Lower lobe of right lung (tissue), 2 donors: ENCODE measurements at places on chromosomes 1 and 21. TPM values are rescaled to one million over a fixed set of nuclear protein-coding genes. Genes with fewer than 3 reads are reported as not detected.

Gene GBP7
- total RNA-seq, result not detected

DNA sequence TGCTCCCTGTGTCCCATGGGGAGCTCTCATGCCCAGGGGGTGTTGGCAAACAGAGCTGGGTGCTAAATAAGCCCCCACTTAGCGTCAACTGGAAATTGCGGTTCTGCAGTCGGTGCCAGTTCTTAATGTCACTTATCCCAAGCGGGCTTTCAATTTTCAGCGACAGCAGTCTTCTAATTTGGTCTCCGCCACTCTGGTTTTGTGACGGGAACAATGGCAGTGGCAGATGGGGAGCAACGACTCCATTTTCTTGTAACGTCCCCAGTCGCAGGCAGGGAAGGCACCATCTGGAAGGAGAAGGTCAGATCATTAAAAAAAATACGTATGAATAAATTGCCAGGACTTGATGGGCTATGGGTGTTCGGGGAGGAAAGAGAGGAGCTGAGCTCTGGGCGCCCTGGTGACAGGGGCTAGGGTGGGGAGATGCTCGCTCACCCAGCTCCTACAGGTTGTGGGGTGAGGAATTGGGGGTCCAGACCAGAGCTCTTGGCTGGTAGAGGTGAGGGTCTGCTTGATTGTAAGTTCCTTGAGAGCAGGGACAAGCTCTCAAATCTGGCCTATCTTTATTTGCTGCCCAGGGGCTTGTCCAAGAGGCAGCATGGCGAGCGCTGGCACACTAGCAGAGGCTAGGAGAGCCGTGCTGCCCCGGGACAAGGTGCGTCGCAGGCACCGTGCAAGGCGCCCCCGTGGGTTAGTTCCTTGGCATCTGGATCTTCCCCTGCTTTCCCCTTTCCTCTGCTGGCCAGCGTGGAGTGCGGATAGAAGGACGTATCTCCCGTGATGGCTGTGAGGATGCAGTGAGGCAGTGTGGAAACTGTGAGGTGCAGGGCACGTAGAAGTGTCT lies 105.8 kb downstream of the ARHGEF10L start:
- no peak overlapping the region for H3K27ac ChIP-seq
- peaks cover 50% of the 10 kb centered on the region for H3K36me3 ChIP-seq
- no peak for DNase-seq

GRCh38 chr1:17908945-17909344 lies 153.8 kb downstream of the ACTL8 start:
- no peaks in the 10 kb centered on the region for H3K4me1 ChIP-seq
- H3K27ac ChIP-seq, result no peak overlapping the region
- H3K4me3 ChIP-seq, result no peak overlapping the region
- H3K27me3 ChIP-seq, result peaks cover 29% of the 10 kb centered on the region
- no peaks in the 10 kb centered on the region for H3K36me3 ChIP-seq

GRCh38 chr1:74271503-74271902 lies 36.3 kb downstream of the TNNI3K start:
- no peaks in the 10 kb centered on the region for H3K4me1 ChIP-seq
- H3K36me3 ChIP-seq, result no peaks in the 10 kb centered on the region
- H3K27ac ChIP-seq, result no peak overlapping the region
- DNase-seq, result no peak

DNA sequence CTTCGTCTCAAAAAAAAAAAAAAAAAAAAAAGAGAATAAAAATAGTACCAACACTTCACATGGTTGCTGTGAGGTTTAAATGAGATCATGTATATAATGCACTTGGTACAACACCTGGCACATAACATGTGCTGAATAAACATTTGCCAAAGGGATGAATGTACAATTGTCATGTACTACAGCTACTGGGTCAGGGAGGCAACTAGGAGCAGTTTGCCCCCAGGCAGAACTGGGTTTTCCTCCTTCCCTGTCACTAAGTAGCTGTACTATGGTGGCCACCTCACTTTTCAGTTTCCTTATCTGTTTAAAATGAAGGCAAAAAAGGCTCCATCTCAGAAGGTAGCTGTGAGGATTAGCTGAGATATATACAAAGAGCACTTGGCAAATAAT lies 11.5 kb downstream of the AK2 start:
- H3K4me3 ChIP-seq, result no peak overlapping the region
- no peaks in the 10 kb centered on the region for H3K27me3 ChIP-seq
- H3K36me3 ChIP-seq, result peaks cover 47% of the 10 kb centered on the region
- no peak for DNase-seq

DNA sequence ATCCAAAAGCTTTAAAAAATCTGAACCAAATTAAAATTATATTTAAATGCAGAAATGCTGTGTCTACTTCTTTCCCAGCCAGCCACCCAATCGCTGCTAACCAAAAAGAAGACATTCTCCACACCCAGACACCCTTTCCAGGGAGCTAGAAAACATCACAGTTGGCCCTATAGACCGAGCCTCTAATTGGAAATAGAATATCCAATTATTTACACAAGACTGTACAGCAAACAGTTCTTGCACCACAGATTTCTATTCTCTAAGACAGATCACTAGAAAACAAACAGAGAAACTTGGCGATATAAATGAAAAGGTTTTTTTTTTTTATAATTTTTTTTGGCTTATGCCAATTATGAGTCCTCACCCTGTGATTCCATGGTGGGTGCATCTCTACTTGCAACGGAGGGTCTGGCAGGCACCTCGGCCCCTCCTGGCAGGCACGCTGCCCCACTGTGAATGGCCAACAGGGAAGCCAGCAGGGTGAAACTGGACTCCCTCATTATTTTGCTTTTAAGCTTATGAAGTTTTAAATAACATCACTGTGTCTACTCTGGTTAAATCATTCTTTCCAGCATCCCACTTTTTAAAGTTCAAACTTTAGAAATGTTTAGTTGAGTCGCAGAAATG lies 29.2 kb downstream of the BCAR3 start:
- DNase-seq, result no peak
- H3K4me1 ChIP-seq, result peaks cover 10% of the 10 kb centered on the region
- H3K4me3 ChIP-seq, result no peak overlapping the region
- no peak overlapping the region for H3K27ac ChIP-seq
- H3K27me3 ChIP-seq, result no peaks in the 10 kb centered on the region

Gene LCK
- total RNA-seq, result 7.5 TPM

DNA sequence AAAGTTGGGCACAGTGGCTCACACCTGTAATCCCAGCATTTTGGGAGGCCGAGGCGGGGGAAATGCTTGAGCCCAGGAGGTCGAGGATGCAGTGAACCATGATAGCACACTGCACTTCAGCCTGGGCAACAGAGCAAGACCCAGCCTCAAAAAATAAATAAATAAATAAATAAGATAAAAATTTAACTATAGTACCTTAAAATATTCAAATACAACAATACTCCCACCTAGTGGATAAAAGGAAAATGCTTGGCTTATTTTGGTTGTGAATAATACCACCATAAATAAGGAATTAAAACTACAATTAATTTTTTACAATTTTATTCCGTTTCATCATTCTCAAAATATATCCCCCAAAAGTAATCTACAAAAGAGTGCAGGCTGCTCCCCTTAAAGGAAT lies 8.1 kb downstream of the PSMG1 start:
- no peaks in the 10 kb centered on the region for H3K4me1 ChIP-seq
- no peak overlapping the region for H3K27ac ChIP-seq
- no peak overlapping the region for H3K4me3 ChIP-seq
- peaks cover 25% of the 10 kb centered on the region for H3K36me3 ChIP-seq
- DNase-seq, result no peak

DNA sequence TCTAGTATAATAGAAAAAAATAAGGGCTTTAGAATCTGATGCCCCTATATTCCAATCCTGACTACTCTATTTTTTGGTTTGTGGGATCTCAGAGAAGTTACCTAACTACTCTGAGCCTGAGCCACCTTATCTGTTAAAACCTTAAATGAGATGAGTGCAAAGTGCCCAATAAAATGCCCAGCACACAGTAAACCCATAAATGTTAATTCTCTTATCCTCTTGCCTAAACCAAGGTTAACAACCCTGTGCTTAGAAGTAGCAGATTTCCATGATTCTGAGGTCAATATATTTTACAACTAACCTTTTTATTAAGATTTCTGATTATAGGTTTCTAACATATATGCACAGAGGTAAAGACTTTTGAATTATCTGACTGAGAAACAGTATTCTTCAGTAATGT lies 35.8 kb downstream of the DOCK7 start:
- no peaks in the 10 kb centered on the region for H3K27me3 ChIP-seq
- no peak overlapping the region for H3K4me3 ChIP-seq
- H3K27ac ChIP-seq, result no peak overlapping the region
- no peak for DNase-seq

GRCh38 chr1:19456968-19457441 lies 28.3 kb downstream of the CAPZB start:
- peaks cover 4% of the 10 kb centered on the region for H3K36me3 ChIP-seq
- H3K27me3 ChIP-seq, result no peaks in the 10 kb centered on the region
- H3K4me1 ChIP-seq, result peaks cover 90% of the 10 kb centered on the region
- DNase-seq, result no peak

Gene KMO
- total RNA-seq, result 23.0 TPM

GRCh38 chr1:11991969-11992676 lies 11.9 kb downstream of the MFN2 start:
- DNase-seq, result no peak
- peaks cover 93% of the 10 kb centered on the region for H3K36me3 ChIP-seq
- no peak overlapping the region for H3K4me3 ChIP-seq
- H3K4me1 ChIP-seq, result peaks cover 13% of the 10 kb centered on the region

DNA sequence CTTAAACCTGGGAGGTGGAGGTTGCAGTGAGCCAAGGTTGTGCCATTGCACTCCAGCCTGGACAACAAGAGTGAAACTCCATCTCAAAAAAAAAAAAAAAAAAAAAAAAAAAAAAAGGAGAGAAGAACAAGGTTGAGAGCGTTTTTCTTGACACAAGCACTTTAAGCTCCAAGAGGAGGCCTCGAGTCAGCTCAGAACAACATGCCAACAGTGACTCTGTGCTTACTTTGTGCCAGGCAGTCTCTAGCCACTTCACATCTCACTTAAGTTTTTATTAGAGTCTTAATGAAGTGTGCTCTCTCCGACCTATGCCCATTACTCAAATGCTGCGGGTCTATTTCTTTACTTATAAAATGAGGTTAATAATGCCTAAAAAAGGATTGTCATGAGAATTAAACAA lies 13.0 kb downstream of the ATP1A1 start:
- no peak overlapping the region for H3K4me3 ChIP-seq
- peaks cover 61% of the 10 kb centered on the region for H3K4me1 ChIP-seq
- peak; percentile 41 for DNase-seq
- peaks cover 74% of the 10 kb centered on the region for H3K36me3 ChIP-seq

- H3K27ac ChIP-seq, result no peak overlapping the region
- no peaks in the 10 kb centered on the region for H3K36me3 ChIP-seq
- H3K4me3 ChIP-seq, result no peak overlapping the region
- H3K27me3 ChIP-seq, result no peaks in the 10 kb centered on the region
- peaks cover 9% of the 10 kb centered on the region for H3K4me1 ChIP-seq
Observed at GRCh38 chr1:41571041-41571440, 86.6 kb upstream of the EDN2 start.

Gene OR2T29
- total RNA-seq, result not detected

Gene LRRC71
- 5.3 TPM for total RNA-seq

Gene KCND3
- 5.5 TPM for total RNA-seq

DNA sequence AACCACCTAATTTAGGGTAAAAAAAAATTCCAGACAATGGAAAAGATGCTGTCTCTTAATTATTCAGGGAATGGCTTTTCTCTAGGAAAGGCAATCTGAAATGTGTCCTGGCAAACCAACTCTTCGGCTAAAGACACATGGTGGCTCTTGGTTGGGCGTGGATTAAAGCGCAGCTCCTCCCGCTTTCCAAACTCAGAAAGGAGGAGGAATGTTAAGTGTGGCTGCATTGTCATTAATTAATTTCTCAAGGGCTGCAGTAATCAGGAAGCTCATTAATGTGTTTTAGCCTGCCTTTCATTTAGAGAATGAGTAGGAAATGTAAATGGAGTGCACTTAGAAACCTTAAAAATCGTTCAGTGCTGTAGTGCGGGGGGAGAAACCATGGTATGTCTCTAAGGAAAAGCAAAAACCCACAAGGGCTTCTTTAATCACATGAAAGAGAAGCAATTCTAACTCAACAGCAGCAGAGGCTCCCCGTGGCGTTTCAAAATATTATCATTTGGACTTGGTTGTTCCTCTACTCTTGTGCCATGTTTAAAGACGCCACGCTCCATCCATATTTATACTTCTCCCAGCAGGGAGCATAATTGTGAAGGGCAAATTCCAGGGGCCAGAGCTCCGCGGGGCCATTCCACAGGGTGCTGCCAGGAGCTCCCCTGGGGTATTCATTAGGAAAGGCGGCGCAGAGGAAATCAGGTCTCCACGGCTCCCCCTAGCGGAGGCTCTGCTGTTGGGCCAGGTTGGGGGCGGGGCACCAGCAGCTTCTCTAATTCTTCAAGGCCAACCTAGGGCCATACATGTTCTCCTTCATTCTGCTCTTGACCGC lies 91.9 kb upstream of the SSX2IP start:
- no peak overlapping the region for H3K27ac ChIP-seq
- DNase-seq, result peak; percentile 78
- peaks cover 6% of the 10 kb centered on the region for H3K4me1 ChIP-seq
- H3K4me3 ChIP-seq, result no peak overlapping the region
- H3K36me3 ChIP-seq, result no peaks in the 10 kb centered on the region

DNA sequence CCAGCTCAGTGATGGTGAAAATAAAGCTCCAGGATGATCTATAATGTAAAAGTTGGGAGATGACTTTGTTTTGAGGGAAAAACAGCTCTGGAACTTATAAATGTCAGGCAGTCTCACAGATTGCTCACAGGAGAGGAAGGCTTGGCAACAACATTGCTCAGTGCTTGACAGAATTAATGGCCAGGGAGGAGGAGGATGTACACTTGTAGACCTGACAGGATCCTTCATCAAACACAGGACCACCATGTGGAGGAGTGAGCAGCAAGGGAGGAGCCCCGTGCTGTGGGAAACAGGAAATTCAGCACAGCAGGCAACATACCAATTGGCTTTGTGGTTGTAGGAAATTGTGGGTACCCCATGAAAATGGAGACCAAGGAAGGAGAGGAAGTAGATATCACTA lies 291.8 kb upstream of the CAMK1G start:
- no peak overlapping the region for H3K4me3 ChIP-seq
- H3K27ac ChIP-seq, result no peak overlapping the region
- H3K4me1 ChIP-seq, result no peaks in the 10 kb centered on the region
- no peaks in the 10 kb centered on the region for H3K36me3 ChIP-seq
- DNase-seq, result no peak

GRCh38 chr1:106785176-106785575 lies 271.3 kb upstream of the PRMT6 start:
- H3K4me1 ChIP-seq, result no peaks in the 10 kb centered on the region
- no peaks in the 10 kb centered on the region for H3K36me3 ChIP-seq
- H3K27me3 ChIP-seq, result no peaks in the 10 kb centered on the region
- no peak overlapping the region for H3K4me3 ChIP-seq

DNA sequence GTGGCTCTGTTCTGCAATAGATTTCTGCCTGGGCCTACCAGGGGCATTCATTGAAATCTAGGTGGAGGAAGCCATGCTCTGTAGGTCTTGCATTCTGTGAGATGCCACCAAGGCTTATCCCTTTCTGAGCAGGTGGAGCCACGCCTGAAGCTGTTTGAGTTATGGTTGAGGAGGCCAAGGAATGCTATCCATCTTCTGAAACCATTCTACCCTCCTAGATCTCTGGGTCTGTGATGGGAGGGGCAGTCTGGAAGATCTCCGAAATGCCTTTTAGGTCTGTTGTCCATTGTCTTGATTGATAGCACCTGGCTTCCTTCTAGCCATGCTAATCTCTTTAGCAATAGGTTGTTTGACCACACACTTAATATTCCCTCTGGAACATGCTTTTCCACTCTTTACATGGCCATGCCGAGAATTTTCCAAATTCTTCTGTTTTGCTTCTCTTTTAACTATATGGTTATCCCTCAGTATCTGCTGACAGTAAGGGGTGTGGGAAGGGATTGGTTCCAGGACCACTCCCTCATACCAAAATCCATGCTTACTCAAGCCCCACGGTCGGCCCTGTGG lies 45.2 kb downstream of the AK4 start:
- no peaks in the 10 kb centered on the region for H3K36me3 ChIP-seq
- no peak overlapping the region for H3K27ac ChIP-seq
- DNase-seq, result no peak
- H3K4me3 ChIP-seq, result no peak overlapping the region
- peaks cover 7% of the 10 kb centered on the region for H3K4me1 ChIP-seq
- no peaks in the 10 kb centered on the region for H3K27me3 ChIP-seq
